Midbrain (tissue), 1 donor: ENCODE measurements at places on chromosomes 13 and 19.

DNA sequence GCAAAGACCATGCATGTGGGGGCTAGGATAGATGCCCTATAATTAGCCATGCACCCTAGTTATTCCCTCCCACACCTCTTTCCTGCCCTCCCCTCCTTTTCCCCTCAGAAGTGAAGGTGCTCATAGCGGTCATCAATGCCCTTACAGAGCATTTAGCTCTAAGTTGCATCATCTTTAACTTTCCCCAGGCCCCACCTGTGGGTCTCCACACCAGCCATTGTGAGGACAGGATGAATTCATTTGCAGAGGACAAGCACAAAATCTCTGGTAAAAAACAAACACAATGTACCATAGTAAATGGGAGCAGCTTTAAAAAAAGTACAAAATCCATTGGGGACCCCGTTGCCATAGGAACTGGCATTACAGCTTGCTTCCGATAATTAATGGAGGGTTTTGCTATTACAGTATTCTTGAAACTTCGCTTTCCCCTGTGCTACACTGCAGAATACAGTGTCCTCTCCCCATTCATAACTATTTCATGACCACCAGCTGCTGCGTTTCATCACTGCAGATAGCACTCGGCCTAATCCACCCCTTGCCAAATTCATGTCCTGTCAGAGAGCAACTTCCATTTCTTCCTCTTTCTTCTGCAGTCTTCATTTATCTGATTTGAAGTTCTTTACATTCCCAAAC is 110.5 kb downstream of the ZDHHC20 start:
- no peak for DNase-seq

- no peak for DNase-seq
These were observed 1.5 kb upstream of the MED25 start for GRCh38 chr19:49816590-49816989.

- no peak for DNase-seq
These were observed 971 bp downstream of the ATCAY start for GRCh38 chr19:3881272-3882040.

DNA sequence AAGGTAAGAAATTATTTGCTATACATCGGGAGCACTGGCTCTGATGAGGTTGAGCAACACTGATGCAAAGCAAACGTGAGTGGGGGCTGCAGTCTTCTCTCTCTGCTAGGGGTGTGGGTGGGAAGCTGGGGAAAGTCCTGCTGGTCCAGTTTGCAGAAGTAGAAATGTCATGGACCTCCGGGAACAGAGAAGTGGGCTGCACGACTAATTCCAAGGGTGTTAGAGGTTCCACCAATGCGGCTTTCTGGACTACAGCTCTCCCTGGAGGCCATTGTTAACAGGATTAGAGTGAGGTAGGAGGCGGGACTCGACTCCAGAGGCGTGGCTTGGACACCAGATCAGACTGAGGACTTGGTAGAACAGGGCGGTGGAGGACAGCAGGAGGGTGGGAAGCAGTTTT is 5.7 kb upstream of the FBXO27 start:
- DNase-seq = peak; percentile 27

DNA sequence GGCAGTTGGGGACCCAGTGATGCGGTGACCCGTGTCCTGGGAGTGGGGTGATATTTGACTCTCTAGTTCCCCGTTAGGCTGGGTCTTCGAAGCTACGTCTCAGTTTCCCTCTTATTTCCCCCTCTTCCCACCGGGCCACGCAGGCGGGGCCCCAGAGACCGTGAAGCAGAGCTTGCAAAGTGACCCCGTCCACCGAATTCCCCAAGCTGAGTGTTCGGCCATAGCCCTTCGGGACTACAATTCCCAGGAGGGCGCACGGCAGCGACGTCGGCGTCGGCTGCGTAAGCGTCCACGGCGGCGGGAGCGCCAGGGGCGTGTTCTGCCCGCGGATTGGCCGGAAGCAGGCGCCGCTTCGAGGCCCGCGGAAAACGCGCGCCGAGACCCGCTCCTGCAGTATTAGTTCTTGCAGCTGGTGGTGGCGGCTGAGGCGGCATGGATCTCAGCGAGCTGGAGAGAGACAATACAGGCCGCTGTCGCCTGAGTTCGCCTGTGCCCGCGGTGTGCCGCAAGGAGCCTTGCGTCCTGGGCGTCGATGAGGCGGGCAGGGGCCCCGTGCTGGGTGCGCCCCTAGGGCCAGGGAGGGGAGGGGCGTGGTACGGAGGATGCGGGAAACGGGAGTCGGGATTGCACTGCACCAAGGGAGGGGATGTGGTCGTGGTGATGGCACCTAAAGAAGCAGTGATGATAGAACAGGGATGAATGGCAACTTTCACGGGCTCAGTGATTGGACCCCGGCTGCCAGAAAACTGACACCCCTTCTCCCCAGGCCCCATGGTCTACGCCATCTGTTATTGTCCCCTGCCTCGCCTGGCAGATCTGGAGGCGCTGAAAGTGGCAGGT is at the start of gene RNASEH2A:
TSS of gene RNASEH2A (plus strand) at position 343 of the 840 bp plus-strand sequence. CDS start at position 433, 90 bp downstream.
- peak; percentile 92 for DNase-seq

- DNase-seq = no peak
These were observed 1.9 kb downstream of the PLIN4 start for GRCh38 chr19:4516199-4516938.

DNA sequence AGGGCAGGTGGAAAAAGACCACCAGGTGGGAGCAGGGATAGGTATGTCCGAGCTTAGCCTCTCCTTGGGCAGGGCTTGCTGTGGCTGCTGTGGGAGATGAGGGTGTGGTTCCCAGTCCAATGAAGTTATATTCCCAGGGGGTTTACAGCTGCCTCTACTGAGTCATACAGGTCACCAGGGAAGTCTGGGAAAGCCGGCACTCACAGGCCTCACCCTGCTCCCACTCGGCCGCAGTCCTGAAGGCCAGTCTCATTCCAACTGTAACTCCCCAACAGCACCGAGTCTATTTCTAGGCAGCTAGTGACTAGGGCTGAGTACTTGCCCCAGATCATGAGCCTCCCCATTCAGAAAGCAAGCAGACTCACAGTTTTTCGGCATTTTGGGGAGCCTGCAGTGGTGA is 77.1 kb downstream of the FNDC3A start:
- DNase-seq = no peak

DNA sequence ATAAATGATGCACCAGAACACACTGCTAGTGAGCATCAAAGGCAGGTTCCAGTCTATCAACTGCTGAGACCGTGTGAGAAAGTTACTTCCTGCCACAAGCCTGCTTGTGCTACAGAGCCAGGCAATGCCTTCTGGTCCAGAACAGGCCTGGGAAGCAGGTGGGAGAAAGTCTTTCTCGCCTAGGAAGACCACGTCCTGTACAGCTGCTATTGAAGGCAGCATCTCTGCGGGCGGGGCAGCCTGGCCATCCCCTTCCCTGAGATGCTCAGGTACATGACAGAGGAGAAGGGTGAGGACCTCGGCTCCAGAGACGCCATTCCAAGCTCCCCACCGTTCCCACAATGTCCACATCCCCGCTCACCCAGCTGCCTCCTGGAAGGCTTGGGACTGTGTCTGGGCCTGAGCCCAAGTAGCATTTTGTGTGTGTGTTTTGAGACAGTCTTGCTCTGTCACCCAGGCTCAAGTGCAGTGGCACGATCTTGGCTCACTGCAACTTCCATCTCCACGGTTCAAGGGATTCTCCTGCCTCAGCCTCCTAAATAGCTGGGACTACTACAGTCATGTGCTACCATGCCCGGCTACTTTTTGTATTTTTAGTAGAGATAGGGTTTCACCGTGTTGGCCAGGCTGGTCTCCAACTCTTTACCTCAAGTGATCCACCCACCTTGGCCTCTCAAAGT is 3.4 kb downstream of the RFX1 start:
- DNase-seq = no peak

DNA sequence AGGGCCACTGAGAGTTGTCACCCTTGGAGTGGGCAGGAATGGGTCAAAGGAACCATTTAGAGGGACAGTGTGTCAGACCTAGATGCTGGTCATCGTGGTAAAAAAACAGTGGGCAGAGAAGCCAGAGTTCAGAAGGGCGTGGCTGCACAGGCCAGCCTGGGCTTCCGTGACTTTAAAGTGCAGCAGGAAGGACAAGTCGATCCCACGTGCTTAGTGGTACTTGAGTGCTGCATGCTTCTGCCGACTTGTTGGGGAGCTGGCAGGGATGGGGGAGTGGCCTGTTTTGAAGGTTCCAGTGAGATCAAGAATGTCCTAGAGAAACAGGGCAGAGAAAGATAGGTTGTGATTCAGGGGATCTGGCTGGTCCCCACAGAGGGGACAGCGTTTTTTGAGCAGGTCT is 17.0 kb downstream of the LYL1 start:
- no peak for DNase-seq

- DNase-seq = no peak
These were observed 18.4 kb downstream of the SPATA13 start for GRCh38 chr13:24178847-24179485.

DNA sequence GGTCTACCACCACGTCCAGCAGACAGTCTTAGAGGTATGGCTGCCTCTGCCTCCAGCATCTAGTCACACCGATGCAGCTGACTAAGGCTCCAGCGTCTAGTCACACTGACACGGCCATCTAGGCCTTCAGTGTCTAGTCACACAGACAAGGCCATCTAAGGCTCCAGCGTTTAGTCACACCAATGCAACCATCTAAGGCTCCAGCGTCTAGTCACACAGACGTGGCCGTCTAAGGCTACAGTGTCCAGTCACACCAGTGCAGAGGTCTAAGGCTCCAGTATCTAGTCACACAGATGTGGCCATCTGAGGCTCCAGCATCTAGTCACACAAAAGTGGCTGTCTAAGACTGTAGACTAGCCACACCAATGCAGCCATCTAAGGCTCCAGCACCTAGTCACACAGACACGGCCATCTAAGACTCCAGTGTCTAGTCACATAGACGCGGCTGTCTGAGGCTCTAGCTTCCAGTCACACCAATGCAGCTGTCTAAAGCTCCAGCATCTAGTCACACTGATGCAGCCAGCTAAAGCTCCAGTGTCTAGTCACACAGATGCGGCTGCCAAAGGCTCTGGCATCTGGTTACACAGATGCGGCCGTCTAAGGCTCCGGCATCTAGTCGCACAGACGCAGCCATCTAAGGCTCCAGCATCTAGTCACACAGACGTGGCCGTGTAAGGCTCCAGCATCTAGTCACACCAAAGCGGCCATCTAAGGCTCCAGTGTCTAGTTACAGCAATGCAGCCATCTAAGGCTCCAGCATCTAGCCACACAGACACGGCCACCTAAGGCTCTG is 55.1 kb downstream of the KLF2 start:
- no peak for DNase-seq

GRCh38 chr13:44171156-44171555 is 202.5 kb upstream of the SERP2 start:
- DNase-seq = no peak

DNA sequence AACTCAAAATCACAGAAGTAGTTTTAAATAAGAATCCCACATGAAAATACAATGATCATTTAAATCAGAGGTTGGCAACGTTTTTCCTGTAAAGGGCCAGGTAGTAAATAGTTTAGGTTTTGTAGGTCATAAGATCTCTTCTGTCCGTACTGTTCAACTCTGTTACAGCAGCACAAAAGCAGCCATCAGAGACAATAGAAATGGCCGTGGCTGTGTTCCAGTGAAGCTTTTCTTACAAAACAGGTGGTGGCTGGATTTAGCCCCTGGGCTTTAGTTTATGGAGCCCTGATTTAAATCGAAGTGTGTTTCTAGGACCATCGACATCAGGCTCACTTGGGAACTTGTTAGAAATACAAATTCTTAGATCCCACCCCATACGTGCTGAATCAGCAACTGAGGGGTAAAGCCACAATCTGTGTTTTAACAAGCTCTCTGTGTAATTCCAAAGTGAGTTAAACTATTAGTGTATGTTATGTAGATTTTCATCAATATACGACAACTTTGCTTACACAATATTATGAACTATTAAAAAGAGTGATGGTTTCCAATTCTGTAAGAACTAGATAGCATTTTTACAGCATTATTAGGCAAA is 54.8 kb upstream of the MIR17HG start:
- no peak for DNase-seq

GRCh38 chr13:111970494-111971141 is 96.3 kb upstream of the SOX1 start:
- DNase-seq = no peak

DNA sequence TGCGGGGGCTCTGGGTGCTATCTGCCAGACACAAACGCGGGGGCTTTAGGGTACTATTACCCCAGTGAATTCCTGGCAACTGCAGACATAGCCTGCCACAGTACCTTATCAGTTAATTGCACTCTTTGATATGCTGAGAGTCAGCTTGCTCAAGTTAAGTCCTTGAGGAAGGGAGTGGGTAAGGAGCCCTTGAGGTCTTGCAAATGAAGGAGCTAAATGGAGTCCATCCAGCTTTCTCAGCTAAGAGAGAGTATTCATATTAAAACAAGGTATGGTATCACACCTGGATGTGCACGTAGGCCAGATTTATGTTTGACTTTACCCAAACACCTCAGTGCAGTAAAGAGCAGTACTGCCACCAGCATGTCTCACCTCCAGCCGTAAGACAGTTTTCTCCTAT is 11.5 kb upstream of the ZNF606 start:
- DNase-seq = no peak

DNA sequence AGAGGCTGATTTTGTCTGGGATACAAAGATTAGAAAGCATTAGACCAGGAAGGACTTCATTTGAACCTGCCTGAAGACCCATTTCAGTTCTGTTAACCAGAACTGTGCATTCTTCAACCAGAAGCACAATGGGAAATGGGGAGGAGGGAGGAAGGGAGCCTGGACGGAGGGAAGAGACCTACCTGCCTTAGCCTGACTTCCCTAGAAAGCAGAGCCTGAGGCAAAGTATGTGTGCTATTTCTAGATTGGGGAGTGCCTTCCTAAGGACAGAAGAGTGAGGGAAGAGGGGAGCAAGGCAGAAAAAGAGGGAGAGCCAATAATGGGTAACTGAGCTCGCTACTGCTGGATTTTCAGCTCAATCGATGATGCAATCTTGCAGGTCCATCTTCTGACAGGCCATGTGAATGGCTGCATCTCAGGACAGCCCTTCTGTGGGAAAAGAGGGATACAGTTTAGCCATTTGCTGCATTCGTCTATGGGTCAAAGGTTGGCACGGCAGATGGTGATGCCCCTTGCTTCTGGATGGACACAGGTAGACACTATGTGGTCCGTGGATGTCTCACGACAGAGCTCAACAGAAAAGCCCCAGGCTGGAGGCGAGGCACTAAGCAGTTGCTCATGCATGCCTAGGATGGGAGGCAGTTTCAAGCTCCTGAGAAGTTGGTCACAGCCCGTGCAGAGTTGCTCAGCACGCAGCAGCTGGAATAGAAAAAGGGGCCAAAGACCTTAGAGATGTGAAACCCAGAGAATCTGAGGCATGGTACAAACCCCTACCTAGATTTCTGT is 78.8 kb upstream of the UBL3 start:
- DNase-seq = no peak
